ENCODE measurements at places on chromosomes 7 and 10.

DNA sequence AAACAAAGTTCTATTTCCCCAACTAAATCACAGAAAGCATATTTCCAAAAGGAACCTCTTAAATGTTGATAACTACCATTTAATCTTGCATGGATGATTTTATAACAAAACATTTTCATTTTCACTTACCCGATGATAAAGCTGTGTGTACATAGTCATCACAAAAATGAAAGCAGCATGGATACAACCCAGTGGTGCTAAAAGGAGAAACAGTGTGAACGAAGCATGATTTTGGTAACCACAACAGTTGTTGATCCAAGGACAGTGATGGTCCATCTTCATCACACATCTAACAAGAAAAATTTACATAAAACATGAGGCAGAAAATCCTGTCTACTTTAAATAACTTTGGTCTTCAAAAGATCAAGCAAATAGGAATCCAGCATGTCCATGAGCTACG, 4.7 kb downstream of the ZDHHC6 start:
- no peak for DNase-seq

GRCh38 chr10:64059884-64060283, 538.7 kb downstream of the REEP3 start:
- no peak for DNase-seq

DNA sequence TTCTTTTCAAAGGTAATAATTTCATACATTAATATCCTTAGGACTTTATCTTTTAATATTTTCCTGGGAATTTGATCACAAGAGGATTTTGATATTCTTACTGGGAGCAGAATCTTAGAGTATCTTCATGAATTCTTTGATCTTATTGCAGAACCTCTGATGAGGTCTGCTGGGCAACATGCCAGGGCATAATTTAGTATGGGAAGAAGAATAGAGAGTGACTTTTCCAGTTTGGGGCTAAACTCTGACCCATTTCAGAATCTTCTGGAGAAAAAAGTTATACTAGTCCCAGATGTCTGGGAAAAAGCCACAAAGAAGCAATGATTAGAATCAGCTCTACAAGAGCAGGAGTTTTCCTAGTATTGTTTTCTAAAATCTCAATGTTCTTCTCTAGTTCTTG, 28.0 kb upstream of the RSU1 start:
- no peak for DNase-seq

DNA sequence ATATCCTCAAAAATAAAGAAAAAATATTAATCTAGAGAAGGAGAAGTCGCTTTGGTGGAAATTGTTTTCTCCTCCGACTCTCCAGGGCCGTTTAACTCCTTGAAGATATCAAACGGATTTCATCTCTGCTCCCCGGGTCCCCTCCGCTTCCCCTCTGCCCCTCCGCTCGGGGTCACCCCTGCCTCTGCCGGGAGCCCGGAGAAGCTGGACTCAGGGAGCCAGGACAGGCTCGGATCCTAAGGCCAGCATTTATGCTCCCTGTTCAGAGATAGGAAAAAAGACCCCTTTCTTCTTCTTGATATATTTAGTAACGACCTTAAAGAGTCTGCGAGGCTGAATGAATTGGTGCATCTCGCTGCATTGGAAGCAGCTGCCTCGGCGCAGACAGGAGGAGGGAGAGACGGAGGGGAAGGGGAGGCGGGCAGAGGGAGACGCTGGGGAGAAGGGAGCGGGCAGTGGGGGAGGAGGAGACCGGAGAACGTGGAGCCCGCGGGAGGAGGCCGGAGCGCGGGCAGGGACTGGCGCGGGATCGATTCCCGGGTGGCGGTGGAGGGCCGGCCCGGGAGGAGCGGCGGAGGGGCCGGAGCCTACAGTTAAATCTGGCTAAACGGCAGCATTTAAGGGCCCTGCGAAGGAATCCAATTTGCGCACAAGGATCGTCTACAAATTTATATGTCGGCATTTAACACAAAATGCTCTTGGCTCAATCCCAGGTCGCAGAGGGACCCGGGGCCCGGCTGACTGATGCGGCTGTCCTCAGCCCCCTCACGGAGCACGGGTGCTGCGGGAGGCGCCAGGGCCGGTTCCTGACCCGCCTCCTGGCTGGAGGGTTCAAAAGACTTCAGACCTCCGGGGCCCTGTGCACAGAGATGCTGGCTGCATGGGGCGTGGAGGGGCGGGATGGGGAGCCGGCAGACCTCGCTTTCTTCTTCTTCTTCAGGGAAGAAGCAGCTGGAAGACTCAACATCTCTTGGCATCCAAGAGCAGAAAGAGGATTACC, 55.6 kb downstream of the CRTAC1 start:
- no peak for DNase-seq

DNA sequence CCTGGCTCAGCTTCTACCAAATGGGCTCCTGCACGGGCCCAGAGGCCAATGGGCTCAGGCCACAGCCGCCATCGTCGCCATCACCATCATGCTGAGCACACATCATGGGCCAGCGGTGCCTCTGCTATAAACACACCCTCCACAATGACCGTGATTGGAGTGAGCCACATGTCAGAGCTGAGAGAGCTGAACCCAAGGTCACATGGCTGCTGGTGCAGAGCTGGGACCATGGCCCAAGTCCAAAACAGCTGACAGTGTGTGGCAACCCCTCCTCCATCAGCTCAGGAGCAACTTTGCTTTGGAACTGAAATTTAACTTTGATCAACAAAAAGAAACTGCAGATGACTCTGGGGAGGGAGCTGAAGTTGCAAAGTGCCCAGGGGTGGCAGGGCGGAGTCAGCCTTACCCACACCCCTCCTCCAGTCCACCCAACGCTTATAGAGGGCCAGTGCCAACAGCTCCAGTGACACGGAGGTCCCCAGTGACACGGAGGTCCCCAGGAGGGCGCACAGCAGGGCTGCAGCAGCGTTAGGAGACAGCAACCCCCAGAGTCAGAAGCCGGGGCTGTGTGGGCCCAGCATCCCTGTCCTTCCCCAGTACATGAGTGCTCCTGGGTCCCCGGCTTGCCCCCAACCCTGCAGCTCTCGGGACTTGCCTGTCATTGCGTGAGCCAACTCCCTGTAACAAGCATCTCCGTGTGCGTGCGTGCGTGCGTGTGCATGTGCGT, 249.6 kb downstream of the ELFN1 start:
- DNase-seq, result no peak

- no peak for DNase-seq
Observed at GRCh38 chr7:134939136-134939535, 47.2 kb upstream of the AGBL3 start.

DNA sequence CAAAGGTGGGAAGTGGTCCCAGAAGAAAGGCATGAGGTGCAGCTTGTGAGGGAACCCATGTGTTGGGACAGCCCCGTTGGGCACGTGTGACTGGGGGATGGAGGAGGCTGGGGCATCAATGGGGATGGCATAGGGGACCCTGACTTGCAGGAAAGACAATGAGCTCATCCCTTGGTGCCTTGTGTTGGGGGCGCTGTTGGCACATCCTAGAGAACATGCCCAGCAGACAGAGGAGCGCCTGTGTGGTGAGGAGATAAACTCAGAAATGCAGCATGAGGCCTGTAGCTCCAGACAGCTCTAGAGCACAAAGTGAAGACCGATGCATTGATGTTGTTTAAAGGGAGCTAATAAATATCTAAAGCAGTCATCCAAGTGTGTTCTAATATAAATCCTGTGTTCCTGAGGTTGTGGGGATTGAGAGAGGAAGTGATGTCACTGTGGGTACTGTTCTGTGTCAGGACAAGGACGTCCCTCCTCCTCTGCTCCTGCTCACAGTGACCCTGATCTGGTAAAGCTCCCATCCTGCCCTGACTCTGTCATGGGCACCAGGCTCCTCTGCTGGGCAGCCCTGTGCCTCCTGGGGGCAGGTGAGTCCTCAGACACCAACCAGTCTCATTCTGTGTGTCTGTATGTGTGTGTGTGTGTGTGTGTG, 126.1 kb upstream of the PRSS58 start:
- DNase-seq, result peak; percentile 35

GRCh38 chr10:100773646-100774045, 28.3 kb downstream of the PAX2 start:
- no peak for DNase-seq

DNA sequence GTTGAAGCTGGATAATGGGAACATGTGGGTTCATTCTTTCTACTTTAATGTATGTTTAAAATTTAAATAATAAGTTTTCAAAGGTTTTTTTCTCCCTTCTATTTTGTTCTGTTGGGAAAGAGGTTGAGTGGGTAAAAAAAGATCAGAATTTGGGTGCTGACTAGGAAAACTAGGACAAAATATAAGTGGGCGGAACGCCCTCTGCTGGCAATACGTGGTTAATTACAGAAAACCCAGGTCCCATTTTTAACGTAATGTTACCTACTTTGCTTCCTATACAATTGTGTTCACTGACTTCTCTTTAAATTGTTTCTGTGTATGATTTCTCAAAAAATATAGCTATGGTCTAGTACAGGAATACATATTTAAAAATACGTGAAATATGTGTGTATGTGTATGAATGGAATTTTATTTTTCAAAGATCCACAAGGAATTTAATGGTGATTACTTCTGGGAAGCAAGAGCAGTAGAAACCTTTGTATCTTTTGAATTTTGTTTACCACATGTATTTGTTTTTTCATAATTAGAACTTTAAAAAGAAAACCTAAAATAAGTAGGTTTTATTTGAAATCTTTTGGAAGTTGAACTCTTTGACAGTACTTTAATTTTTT, 8.7 kb downstream of the ECD start:
- peak; percentile 41 for DNase-seq

DNA sequence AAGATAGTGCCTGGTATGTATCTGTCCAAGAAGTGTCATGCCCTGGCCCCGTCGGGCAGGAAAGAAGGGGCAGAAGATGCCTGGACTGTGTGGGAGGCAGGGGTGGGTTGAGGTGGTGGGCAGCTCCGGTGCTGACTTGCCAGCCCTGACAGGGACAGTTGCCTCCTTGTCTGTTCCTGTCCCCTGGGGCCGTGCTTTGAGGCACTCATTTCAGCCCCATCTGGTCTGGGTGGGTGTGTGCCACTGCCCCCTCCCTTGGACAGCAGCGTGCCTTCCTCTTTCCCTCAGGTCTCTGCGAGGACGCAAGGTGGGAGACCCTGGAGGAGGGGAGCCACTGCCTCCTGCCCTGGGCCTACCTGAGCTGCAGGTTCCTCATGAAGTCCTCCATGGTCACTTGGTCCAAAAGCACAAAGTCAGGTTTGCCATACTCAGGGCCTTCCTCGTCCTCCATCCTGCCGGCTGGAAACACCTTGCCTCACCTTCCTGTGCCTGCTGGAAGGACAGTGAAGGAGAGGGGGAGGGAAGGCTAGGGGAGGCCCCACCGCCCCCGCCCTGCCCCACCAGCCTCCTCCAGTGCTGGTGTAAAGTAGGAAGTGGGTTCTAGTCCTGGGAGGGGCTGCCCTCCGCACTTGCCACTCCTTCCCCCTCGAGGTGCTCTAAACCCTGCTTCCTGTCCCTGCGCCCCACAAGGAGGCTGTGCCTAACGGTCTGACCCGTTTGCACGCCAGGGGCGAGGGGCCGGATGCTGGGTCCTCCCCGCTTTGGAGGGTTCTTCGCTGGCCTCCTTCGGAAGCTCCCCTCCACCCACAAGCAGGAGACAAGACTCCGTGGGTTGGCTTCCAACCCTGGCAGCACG, at the start of gene MYO1G:
TSS of gene MYO1G (minus strand) at position 505 of the 856 bp plus-strand sequence. CDS start at position 451, 54 bp downstream.
- peak; percentile 93 for DNase-seq

GRCh38 chr10:102604439-102604841, 39.8 kb upstream of the TRIM8 start:
- no peak for DNase-seq

GRCh38 chr10:130723704-130724103, 587.5 kb downstream of the GLRX3 start:
- DNase-seq, result no peak

DNA sequence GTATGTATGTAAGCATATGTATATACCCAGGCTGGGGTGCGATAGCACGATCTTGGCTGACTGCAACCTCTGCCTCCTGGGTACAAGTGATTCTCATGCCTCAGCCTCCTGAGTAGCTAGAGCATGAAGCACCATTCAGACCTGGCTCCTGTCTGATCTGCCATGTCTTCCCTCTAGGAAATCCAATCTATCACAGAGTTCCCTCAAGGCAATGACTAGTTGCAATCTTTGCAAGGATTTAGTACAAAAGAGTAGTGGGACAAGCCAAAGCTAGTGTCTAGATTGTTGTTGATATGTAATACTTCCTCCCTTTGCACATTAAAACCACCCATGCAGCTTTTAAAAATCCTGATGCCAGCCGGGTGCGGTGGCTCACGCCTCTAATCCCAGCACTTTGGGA, 60.5 kb upstream of the PRKAR2B start:
- DNase-seq, result no peak

GRCh38 chr10:104101902-104102301, 16.2 kb upstream of the COL17A1 start:
- no peak for DNase-seq
